ENCODE measurements at places on chromosomes 3 and 15.

DNA sequence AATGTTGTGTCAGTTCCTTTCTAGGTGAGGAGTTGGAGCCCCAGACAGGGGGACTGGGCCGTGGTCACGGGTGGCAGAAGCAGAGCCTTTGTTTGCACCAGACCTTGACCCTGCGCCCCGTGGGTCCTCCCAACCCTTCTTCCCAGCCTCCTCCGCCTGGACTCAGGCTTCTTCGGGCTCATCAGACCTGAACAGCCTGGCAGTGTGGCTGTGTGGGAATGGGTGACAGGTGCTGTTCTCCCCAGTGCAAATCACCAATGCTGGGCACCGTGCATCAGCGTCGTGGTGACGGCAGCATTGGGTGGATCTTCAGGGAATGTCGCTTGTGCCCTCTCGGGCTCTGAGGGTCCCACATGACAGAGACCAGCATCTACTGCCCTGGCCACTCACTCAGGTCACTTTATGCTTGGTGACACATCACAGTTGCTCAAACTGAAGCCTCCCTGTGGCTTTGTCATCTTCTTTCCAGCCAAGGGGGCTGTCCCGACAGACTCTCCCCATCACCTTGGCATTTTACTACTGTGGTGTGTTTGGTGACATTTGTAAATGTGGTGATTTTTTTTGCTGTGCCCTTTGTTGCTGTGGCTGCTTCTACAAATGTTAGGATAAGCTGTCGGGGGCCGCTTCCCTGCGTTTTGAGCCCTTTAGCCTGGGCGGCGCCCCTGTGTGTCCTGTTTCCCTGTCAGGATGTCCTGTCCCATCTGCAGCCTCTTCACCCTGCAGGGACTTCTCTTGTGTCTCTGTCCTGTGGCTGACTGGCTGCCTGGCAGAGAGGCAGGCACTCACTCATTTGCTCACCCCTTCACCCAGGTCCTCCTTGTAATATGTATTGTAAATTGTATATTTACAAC, 14.5 kb downstream of the APBA2 start:
- no peak for DNase-seq

- DNase-seq: no peak
These were observed 7.8 kb downstream of the SPG21 start for GRCh38 chr15:64981812-64982431.

DNA sequence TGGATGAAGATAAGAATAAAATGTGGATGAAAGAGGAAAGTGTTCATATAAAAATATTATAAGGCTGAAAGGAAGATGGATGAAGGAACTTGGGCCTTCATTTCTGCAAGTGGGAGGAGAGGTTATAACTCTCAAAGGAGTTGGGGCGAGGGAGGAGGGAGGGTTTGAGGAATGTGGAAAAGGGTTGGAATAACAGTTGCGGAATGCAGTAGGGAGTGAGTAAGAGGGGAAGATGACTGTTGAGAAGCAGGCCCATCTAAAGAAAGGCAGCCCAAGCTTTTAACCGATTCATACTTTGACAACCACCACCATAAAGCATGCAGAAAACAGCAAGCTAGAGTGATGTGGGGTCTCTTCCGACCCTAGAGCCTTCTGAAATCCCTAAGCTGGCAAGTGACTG, 8.3 kb upstream of the TM4SF4 start:
- no peak for DNase-seq

GRCh38 chr3:137300703-137301102, 342.9 kb downstream of the IL20RB start:
- no peak for DNase-seq

GRCh38 chr15:78050441-78050809, 27.1 kb downstream of the TBC1D2B start:
- DNase-seq: no peak

DNA sequence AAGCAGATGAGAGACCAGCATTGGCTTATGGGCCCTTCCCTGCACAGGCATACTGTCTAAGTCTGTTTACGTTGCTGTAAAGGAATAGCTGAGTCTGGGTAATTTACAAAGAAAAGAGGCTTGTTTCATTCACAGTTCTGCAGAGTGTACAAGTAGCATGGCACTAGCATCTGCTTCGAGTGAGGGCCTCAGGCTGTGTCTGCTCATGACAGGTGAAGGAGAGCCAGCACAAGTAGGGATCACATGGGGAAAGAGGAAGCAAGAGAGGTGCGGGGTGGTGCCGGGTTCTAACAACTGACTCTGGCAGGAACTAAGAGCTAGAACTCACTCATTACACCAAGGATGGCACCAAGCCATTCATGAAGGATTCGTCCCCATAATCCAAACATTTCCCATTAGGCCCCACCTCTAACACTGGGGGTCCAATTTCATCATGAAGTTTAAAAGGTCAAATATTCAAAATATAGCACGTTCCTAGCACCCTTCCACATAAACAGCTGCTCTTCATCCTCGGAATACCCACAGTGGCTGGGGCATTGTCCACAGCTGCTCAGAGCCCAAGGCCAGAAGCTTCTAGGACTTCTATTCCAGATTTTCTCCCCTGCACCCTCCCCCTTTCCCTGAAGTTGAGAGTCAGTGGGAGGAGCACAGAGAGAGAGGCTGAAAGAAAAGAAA, 5.6 kb downstream of the RTP3 start:
- DNase-seq: no peak

- no peak for DNase-seq
These were observed 26.5 kb downstream of the DAPK2 start for GRCh38 chr15:64019764-64020163.

GRCh38 chr3:51400166-51400565, 9.1 kb downstream of the RBM15B start:
- no peak for DNase-seq

- no peak for DNase-seq
These were observed 8.1 kb downstream of the ZXDC start for GRCh38 chr3:126467611-126467955.

GRCh38 chr15:90553248-90553745, 23.6 kb downstream of the CRTC3 start:
- DNase-seq: peak; percentile 56

DNA sequence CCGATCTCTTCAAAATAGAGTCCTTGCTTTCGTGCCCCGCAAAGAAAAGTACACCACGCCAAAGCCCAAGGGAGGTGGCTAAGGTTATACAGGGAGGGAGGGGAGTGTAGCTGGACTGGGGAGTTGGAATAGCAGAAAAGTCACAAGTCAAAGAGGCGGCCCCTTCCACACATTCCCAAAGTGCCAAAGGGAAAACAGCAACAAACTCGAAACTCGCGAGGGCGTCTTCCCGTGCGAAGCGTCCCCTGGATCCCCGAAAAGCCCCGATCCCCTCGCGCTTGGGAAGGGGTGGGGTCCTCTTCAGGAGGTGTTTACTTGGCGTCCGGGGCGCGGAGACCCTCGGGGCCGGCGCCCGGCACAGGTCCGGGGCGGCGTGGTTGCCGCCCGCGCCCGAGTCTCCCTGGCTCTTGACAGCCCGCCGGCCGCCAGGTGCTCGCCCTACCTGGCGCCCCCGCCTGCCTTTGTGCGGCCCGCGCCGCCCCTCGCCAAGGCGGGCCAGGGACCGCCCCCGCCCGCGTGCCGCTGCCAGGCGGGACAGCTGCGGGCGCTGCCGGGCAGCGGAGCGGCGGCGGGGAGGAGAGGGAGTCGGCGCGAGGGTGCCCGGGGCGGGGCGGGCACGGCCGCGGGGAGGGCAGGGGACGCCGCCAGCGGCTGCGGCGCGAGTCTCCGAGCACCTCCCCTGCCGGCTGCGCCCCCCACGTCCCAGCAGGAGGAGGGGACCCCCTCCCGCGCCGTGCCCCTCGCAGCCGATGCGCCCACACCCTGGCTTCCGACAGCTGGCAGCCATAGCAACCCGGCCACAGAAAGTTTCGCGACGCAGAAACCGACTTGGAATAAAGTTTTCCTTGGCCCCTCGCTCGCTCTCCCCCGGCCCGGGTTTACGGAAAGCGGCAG, 966 bp downstream of the MYO1E start:
- no peak for DNase-seq

DNA sequence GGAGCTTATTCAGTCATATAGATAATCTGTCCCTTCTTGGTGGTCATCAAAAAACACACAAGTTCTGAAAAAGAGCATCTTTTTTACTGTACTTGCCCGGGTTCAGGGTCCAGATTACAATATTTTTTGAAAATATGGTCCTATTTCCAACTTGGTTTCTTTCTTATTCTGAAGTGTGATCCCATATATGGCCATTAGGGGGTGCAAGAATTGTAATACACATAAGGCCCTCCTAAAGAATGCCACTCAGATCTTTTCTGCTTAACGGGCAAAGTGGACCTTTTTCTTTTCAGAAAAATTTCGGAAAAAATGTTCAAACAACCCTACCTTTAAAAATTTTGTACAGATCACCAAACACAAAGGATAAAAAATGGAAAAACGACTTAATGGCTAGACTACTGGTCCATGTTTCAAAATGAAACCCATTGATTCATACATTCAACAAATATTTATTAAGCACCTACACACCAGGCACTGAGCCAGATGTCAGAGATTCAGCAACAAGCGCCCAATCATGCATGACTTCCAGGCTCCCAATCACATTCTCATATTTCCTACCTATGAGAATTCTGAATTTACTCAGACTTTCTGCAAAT, 102.0 kb upstream of the MYRIP start:
- DNase-seq: no peak

DNA sequence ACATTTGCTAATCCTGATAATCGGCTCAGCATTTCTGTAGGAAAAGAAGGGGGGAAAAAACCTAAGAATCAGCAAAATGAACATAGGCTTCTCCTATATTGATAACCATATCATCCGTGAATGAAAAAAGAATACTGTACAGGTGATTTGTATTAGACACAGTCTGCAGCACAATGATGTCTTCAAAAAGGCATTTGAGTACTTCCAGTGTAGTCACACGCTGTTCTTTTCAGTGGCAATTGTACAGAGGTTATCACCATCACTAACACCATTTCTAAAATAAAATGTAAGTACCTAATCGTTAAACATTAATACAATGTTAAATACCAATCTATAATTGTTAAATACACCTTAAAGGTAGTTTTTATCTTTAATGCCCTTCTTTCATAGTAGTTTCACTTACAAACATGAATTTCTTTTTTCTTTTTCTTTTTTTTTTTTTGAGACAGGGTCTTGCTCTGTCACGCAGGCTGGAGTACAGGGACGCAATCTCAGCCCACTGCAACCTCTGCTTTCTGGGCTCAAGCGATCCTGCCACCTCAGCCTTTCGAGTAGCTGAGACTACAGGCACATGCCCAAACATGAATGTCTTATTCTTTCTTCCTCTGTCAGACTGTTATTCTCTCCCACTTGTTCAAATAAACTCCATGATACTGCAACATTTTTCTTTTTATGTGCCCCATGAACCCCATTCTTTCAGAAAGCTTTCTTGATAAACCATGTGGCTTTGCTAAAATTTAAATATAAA, 18.4 kb downstream of the GOLGB1 start:
- DNase-seq: no peak

- DNase-seq: no peak
These were observed 2.1 kb downstream of the SH3GL3 start for GRCh38 chr15:83449250-83449671.

GRCh38 chr15:49168016-49168415, 2.0 kb upstream of the GALK2 start:
- DNase-seq: no peak

- no peak for DNase-seq
These were observed 42.8 kb upstream of the CGNL1 start for GRCh38 chr15:57333487-57333886.

DNA sequence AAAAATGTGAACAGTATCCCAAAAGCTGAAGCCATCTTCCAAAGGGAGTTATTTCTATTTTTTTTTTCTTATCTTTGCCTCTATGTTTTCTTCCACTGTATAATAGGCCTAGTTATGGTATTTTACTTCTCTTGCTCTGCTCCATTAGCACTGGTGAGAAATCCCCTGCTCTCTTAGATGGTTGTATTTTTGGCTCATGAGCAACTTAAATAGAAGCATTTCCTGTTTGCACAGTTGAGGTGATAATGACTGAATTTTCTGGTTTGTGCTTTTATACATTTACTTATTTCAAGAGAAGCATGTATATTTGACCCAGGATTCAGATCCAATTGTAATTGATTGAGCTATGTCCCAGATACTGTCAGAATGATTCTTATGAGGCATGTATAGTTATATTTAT, 61.6 kb upstream of the CD200R1L start:
- DNase-seq: no peak

GRCh38 chr3:24514119-24514518, 19.5 kb upstream of the THRB start:
- DNase-seq: no peak

- DNase-seq: no peak
These were observed 7.5 kb downstream of the DET1 start for GRCh38 chr15:88538972-88539371.

DNA sequence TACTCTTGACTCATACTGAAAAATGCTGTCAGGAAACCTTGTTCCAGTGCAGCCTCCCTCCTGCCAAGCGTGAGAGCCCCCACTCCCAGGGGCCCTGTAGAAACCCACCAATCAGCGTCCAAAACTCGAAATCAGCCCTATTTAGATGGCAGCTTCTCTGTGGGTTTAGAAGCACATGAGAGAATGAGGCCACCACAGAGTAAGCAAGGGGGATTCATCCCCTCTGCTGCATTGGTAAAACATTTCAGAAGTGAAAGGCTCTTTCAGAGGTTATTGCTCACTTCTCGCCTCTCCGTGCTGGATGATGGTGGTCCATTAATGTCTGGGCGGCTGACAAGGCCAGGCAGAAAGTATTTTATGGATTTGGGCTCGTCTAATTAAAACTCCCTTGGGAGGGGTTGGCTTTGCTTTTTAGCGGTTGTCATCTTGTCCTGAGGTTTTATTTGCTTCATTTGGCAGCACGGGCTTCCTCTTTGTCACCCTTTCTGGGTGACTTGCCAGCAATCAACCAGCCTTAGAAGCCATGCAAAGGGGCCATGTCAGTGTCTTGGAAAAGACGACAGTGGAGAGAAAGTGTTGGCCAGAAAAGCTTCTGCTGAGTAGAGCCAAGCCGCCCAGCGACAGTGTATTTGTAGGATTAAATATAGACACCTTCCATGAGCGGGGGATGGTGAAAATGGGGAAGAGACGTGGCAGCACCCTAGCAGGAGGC, 145.5 kb downstream of the ATP10A start:
- DNase-seq: no peak

- no peak for DNase-seq
These were observed 59.5 kb downstream of the SCN11A start for GRCh38 chr3:38992117-38992760.

GRCh38 chr15:22811640-22812039, 25.2 kb downstream of the NIPA1 start:
- DNase-seq: no peak

GRCh38 chr15:53644660-53645059, 114.8 kb downstream of the WDR72 start:
- DNase-seq: no peak

- no peak for DNase-seq
These were observed 33.5 kb downstream of the KLF13 start for GRCh38 chr15:31360158-31360561.

GRCh38 chr15:99492716-99493115, 73.1 kb upstream of the MEF2A start:
- DNase-seq: no peak

Measured in brain pericyte (primary cell).